ENCODE measurements at places on chromosomes 11 and 22.
A peak's percentile ranks its signal among the peaks of the same experiment; 100 is the strongest.

- DNase-seq = no peak
Measured at GRCh38 chr11:128535468-128536457, 51.6 kb downstream of the ETS1 start.

- DNase-seq = peak; percentile 75
Measured at GRCh38 chr11:13126430-13126829, 117.3 kb downstream of the RASSF10 start.

GRCh38 chr11:47177229-47177845, 658 bp upstream of the ARFGAP2 start:
- DNase-seq = peak; percentile 90

- no peak for DNase-seq
Measured at GRCh38 chr11:118289401-118289800, 15.1 kb upstream of the CD3E start.

- DNase-seq = no peak
Measured at GRCh38 chr11:19713196-19714021, 772 bp downstream of the NAV2 start.

- no peak for DNase-seq
Measured at GRCh38 chr11:66412110-66412509, 8.7 kb upstream of the NPAS4 start.

GRCh38 chr22:41781507-41781906, 19.0 kb upstream of the CCDC134 start:
- DNase-seq = no peak

DNA sequence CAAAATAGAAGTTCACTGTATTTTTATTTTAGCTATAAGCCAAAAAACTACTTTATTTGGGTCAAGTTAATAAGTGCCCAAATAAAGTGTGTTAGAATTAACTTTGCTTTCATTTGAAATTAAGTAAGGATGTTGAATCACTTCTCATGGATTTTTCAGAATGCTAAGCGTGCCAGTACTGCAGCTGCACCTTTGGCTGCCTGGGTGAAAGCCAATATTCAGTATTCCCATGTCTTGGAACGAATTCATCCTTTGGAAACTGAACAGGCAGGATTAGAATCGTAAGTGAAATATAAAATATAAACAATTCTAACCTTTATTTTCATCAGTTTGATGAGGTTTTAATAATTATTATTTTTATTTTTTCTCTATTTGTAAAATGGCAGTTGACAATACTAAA, 113.6 kb downstream of the DYNC2H1 start:
- no peak for DNase-seq

GRCh38 chr11:45414088-45414487, 127.9 kb upstream of the SYT13 start:
- DNase-seq = no peak

- no peak for DNase-seq
Measured at GRCh38 chr11:73324665-73325035, 16.6 kb downstream of the ARHGEF17 start.

DNA sequence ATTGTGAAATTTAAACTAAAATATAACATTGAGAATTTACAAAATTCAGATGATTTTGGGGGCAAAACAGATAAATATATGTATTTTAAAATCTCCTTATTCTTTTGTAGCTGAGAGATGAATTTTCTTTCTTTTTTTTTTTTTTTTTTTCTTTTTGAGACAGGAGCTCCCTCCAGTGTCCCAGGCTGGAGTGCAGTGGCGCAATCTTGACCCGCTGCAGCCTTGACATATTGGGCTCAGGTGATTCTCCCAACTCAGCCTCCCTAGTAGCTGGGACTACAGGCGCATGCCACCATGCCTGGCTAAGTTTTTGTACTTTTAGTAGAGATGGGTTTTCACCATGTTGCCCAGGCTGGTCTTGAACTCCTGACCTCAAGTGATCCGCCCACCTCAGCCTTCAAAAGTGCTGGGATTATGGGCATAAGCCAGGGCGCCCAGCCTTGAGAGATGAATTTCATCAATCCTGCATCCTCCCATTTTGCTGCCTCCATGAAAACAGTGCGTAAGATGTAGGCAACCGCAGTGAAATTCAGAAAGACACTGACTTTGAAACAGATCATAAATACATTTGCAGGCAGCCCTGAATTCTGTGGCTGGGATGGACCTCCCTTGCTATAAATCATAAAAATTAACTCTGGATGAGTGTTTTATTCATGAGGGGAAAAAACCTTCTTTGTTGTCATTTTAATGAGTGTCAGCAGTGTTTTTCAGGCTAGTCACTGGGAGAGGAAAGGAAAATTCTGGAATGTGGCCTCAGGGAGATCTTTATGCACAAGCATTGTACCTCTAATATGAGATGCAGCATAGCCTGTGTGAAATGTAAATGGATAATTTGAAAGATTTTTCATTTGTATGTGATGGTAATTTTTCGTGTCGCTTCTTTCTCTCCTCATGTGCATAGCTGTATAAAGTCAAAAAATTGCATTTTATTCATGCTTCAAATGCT, 14.4 kb downstream of the ELMOD1 start:
- DNase-seq = no peak

Data from NCI-H526 (cell line).